ENCODE measurements at places on chromosomes 1 and 21.

- DNase-seq = peak; percentile 46
These were observed 30.0 kb downstream of the ZMYM4 start for GRCh38 chr1:35298464-35298863.

GRCh38 chr1:233868461-233868860 is 36.0 kb upstream of the SLC35F3 start:
- no peak for DNase-seq

DNA sequence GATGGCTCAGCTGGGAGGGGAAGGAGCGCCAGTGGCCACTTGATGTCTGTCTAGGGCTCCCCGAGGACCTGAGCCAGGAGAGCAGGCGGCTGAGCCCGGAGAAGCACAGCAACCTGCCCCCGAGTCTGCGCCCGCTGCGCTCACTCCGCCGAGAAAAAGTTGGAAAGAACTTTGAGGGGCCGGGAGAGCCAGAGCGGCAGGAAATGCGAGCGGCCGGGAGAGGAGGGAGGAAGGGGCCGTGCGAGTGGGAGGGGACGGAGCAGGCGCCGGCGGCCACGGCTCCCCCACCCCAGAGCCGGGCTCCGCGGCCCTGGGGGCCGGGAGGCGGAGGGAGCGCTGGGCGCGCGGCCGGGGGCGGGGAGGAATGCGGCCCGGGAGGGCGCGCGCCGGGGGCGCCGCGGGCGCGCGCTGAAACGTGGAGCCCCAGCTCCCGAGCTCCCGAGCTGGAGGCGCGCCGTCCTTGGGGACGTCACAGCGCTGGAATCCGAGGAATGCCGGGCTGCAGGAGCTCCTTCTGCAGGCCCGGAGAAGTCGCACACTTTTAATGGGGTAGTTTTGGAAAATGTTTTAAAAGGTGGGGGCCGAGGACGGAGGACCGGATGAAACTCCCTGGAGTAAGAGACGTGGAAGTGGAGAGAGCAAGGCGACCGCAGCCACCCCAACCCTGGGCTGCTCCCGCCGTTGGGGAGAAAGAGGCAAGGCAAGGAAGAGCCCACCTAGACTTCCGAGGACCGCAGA is at the start of gene PTPN14:
Gene PTPN14 (minus strand): TSS at position 167 of the 738 bp plus-strand sequence. CDS start 86,799 bp downstream, outside the sequence.
- DNase-seq = peak; percentile 98

DNA sequence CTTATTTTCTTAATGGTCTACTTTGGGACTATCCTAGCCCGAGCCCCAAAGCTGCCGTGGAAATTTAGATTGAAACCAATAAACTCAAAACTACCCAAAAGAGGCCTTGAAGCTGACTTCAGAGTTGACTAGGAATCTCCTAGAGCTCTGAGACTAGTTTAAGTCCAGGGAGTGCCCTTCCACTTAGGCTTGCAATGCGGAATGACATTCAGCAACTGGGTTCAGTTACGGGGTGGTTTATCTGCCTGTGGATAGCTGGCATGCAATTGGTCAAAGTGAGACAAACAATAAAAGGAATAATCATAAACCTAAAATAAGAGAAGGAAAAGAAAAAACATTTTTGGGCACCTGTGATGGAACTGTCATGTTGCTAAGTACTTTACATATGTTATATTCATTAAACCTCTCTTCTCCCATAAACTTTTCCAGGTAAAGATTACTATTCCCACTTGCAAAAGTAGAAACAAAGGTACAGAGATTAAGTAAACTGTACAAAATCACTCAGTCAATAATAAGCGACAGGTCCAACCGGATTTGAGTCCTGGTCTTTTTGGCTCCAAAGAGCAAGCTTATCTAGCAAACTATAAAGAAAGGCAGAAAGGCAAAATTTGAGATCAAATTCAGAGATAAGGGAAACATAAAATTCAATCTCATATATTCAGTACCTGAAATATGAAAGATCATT is 56.5 kb downstream of the GPATCH2 start:
- DNase-seq = no peak

DNA sequence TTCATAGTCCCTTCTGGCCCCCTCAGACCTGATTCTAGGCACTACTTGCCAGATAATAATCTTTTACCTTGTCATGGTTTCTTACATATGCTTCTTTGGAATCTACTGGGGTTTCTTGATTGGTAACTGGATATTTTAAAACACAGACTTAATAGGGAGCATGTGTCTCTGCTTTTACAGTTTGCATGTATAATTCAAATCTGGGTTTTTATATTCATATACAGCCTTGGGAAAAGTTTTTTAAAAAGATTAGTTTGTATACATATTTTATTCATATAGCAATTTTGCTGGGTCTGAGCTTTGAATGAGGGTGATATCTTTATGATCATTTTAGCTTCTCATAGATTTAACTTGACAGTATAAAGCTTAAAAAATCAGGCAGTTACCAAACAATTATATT is 21.1 kb upstream of the CD1D start:
- DNase-seq = no peak

DNA sequence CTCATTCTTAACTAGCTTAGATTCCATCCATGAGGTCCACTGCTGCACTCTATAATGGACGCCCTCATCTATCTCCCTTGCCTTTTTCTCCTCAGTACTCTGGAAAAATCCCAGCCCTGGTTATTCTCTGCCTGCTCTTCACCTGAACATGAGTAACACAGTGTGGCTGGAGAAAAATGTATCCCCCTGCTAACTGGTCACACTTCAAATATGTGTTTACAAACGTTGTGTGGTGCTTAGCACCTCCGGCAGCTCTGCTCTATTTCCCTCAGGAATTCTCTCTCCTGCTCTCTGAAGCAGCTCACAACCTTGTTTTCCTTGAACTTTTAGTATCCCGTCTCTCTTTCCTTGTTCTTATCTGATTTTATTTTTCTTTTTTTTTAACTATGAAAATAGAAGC is 4.1 kb downstream of the SCCPDH start:
- peak; percentile 7 for DNase-seq

DNA sequence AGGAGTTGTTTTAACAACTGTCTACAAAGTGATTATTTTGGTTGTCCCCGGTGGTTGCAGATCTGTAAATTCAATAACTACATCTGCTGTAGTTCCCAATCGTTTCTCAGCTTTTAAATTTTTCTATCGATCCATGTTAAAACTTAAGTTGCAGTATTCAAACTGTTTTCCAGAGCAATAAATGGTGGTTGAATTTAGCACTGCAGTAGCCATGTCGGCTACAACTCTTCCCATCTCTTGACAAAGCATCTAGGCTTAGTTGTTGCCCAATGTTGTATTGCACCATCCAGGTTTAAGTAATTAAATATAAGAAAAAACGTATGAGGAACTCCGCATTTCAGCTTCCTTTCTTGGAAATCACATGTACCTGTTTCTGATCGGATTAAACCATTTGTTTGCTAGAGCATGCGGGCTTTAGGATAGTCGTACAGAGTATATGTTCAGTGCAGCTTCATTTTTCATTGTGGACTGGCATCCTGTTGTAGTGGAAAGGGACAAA is 996 bp downstream of the CNIH4 start:
- peak; percentile 26 for DNase-seq

DNA sequence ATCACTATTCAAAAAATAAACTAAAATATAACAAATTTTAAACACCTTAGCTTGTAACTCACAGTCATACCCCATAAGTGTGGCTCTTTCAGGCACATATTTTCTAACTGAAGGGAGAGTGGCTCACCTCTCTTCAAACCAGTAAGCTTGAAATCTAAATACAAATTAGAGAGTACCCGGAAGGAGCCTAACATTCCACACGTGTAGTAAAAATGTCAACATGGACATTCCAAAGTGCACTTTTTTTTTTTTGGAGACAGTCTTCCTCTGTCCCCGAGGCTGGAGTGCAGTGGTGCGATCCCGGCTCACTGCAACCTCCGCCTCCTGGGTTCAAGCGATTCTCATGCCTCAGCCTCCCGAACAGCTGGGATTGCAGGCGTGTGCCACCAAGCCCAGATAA is 275.6 kb upstream of the ADGRL2 start:
- no peak for DNase-seq

DNA sequence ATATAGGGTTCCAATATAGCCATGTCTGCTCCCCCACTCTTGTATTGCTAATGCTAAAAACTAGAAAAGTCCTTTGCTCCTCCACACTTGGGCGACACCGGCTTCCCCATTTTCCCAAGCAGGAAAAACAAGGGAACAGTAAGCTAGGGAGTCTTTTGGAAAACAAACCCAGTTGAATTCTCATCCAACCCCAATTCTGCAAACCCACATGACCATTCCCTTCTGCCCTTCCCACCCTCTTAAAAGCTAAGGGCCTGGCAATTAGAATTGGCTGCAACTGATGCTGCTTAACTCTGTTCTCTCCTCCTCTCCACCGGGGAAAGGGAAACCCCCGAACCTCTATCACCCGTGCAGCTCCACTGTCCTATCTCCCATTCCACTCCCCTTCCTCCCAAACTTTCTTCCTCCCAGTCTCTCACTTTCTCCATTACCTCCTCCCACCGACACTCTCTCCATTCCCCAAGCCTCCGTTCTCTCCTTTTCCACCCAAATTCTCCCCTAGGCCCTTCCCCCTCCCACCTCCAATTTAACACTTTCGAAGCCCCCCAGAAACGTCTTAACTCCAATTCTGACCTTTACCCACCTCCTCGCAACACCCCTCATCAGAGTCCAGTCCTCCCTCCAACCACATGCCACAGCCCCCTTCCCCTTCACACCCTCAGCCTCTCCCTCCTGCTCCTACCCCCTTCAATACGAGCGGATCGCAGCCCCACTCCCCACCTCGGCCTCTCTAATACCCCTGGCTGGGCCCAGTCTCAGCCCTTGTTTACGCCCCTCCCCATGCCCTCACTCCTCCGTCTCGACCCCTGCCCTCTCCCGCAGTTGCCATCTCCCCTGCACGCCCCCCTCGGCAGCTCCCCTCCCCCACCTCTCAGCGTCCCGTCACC is 701 bp downstream of the DEDD start:
- DNase-seq = peak; percentile 37

DNA sequence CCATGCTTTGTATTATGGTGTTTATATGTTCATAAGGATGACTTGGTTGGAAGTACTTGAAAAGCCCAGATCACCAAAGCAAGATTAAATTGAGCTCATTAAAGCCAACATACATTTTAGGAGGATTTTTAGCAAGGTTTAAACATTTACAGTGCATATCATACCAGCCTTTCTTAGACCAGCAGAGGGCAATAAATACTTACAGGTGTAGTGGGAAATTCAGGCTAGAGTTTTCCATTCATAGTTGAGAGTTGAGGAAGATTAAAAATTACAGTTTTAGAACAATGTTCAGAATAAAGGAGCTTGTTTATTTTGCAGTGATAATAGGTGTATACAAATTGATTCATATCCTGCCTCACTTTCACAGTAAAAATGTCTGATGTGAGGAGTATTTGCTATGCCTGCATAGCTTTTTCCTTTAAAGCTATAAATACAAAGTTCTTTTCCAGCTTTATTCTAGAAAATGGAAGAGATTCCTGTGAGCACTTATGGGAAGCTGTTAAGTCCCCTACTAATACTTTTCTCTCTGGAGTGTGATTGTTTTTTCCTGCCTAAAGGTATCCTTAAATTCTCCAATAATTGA is 35.3 kb downstream of the DTL start:
- peak; percentile 23 for DNase-seq

- peak; percentile 62 for DNase-seq
These were observed 23.9 kb downstream of the DNAJC8 start for GRCh38 chr1:28208818-28209441.

GRCh38 chr1:27536767-27537166 is 46.8 kb upstream of the WASF2 start:
- DNase-seq = peak; percentile 87

GRCh38 chr1:64664299-64664698 is 80.6 kb upstream of the RAVER2 start:
- DNase-seq = no peak

- no peak for DNase-seq
These were observed 17.7 kb upstream of the PTPRC start for GRCh38 chr1:198620951-198621824.
